NCI-H1417 (cell line): ENCODE measurements at places on chromosomes 16 and 17.
A peak's percentile ranks its signal among the peaks of the same experiment; 100 is the strongest.

DNA sequence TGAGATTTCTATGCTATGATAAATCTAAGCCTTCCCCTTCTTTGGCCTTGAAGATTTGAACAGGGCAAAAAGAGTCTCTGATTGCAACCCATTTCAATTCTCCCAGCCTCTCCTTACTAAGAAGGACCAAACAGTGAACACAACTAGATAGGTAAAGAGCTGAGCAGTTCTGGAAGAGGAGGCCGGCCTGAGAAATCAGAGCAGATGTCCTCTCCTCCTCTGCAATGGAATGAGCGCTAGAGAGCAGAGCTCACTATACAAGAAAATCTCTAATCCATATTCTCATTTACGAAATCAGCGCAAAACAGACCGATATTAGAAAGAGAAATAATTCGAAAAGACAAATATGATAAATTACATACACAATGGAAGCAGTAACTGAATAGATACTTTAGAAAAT lies 124.2 kb downstream of the CDK5R1 start:
- DNase-seq = no peak

DNA sequence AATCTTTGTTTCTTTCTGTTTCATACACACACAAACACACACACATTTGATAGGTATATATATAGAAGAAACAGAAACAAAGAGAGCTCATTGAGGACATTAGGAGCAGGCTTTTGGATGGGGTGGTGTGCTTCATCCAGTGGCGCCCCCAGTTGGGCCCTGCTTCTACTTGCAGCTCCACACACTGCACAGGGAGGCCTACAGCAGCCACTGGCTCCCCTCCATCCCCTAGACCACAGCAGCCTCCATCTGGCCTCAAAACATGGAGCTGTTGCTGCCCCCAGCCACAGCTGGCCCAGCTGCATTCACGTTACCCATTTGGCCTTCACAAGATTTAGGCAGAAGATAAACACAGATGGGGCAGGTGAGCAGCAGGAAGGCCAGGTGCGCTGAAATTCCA lies 33.1 kb upstream of the NF1 start:
- DNase-seq = peak; percentile 19

- peak; percentile 68 for DNase-seq
Observed at GRCh38 chr17:75404731-75405364, 630 bp downstream of the GRB2 start.

GRCh38 chr17:60514500-60514899 lies 11.5 kb downstream of the APPBP2 start:
- DNase-seq = no peak

DNA sequence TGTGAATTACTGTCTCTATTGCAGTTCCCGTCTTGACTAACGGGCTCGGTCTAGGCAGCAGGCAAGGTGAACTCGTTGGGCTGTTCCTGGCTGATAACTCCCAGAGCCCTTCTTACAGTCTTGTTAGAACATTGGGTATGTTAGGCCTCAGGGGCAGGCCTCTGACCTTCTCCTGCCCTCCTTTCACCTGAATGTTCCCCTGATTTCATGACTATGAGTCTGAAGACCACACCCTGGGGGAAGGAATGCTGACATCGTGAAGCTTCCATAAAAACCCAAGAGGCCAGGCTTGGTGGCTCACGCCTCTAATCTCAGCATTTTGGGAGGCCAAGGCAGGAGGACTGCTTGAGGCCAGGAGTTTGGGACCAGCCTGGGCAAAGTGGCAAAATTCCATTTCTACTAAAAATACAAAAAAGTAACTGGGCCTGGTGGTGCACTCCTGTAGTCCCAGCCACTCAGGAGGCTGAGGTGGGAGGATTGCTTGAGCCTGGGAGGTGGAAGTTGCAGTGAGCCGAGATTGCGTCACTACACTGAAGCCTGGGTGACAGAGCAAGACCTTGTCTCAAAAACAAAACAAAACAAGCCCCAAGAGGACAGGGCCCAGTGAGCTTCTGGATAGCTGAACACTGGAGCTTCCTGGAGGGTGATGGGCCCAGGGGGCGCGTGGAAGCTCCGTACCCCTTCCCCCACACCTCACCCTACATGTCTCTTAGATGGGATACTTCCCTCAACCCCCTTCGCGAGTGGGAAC lies 47.8 kb upstream of the FBXO47 start:
- DNase-seq = no peak

DNA sequence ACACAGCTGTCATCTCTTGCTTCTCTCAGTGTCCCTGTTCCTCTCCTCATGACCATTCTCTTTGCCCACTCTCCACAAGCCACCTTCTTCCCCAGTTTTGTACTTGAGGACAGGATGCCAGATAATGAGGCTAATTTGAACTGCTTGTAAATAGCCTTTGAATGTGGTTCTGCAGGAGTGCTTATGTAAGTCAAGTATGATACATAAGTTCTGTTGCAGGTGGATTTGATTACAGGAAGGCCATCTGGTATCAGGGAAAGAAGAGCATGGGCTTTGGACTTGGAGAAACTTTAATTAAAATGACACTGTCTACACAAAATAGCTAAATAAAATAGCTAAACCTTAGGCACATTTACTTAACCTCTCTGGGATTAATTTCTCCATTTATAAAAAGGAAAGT lies 120.2 kb upstream of the HLF start:
- peak; percentile 56 for DNase-seq

DNA sequence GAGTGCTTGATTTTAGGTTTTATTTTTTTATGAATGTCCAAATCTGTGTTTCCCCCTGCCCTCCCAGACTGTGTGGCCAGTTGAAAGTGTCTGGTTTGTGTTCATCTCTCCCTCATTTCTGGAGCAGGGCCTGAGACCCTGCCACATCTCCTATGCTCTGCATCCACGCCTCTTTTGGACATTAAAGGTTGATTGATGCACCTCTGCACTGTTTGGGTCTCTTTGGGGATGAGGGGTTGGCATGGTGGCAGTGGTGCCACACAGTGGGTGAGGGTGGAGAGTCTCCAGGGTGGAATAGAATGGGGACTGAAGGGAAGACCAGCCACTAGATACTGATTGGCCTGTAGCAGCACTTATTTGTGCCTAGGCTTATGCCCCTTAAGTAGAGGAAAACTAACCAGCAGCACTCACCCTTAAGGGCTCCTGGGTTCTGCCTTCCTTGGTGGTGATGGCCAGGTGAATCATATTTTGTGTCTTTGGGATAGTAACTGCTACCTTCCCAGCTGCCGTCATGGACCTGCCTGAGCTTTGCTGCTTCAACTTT lies 7.9 kb downstream of the DYNLL2 start:
- DNase-seq = no peak

DNA sequence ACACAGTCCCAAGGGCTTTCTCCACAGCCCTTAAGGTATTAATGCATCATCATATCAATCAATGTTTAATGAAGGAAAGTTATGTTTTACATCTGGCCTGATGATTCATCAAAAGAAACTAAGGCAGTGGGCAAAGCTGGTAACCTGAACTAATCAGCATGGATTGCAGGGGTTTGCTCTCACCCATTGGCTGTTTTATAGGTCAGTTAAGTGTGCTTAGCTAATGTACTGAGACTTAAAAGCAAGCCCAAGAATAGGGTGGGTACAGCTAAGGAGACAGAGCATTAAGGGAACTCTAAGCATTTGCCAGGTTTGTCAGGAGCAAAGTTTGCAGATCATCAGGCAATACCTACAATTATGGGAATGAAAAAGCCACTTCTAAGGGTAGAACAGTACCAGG lies 1247.6 kb downstream of the CDH8 start:
- DNase-seq = no peak

DNA sequence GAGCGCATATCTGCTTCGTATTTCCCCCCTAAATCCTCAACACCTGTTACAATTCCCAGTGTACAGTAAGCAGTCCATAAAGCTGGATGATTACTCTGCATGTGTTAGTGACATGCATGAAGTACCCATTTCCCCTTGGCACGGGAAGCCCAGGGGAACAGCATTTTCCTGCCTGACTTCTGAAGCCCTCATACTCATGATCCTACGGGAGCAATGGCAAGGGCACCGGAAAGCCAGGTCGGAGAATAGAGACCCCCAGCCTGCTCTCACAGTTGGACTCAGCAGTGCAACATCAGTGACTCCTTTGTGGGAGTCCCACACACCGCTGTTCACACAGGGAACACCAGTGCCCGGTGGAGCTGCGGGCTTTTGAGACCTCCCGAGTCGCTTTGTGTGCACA lies 336.9 kb downstream of the CDH13 start:
- no peak for DNase-seq

- DNase-seq = no peak
Observed at GRCh38 chr16:427250-427649, 1.8 kb downstream of the RAB11FIP3 start.

DNA sequence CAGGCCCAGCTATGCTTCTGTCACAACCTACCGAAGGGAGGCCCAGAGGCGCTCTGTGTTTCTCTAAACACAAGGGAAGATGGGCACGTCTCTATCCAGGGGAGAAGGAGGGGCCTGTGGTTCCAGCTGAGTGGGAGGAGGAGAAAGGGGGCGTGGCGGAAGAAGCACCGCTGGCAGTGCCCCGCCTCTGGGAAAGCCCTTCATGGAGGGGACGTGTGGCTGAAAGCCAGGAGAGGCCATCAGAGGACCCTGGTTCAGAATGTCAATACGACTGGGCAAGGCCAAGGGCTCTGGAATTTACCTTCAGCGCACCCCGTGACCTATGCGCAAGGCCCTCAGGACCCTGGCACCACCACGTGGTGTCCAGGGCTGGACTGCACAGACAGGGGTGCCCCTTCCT lies 12.3 kb upstream of the SLC38A8 start:
- no peak for DNase-seq

DNA sequence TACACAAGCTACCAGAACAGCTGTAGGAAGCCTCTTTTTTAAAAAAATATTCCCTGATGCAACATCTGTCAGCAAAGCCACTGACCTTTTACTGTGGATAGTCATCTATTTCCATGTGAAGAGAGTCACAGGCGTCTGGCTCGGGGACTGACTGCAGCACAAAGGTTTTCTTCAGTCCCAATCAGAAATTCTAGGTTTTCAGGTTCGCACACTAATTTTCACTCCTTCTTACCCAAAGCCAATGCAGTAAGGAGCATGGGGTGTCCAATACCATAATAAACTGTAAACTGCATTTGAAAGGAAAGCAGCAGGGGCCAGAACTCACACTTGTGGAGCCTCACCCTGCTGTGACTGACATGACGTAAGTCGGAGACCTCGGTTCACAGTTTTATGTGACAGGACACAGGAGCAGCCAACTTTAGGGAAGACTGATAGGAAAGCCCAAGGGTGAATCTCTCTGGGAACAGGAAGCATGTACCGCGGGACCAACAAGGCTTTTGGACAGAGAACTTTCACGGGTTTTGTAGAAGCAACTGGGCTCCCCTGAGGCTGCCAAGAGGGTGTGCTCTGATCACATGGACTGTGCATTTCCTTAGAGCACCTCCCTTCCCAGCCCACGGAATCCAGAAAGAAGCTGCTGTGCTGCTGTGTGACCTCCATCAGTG lies 9.1 kb upstream of the TMEM100 start:
- no peak for DNase-seq

GRCh38 chr17:1786708-1787107 lies 24.8 kb downstream of the SERPINF1 start:
- no peak for DNase-seq

GRCh38 chr17:55500103-55500502 lies 11.1 kb downstream of the SMIM36 start:
- DNase-seq = no peak

DNA sequence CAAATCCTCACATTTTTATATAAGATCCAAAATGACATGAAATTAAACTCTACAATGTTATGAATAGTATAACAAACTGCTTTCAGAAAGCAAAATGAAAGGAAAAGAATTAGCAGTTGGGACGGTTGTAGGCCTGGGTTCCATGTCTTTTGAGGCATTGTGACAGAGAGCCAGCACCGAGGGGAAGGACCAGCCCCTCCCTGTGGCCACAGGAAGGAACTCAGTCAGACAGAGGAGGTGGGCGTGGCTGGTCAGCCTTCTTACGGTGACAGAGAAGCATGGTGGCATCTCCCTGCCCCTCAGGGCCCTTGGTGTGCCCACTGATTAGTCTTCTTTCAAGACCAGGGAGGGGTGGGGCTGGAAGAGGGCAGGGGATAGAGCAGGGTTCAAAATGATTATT lies 5.7 kb downstream of the ZNF319 start:
- peak; percentile 1 for DNase-seq

DNA sequence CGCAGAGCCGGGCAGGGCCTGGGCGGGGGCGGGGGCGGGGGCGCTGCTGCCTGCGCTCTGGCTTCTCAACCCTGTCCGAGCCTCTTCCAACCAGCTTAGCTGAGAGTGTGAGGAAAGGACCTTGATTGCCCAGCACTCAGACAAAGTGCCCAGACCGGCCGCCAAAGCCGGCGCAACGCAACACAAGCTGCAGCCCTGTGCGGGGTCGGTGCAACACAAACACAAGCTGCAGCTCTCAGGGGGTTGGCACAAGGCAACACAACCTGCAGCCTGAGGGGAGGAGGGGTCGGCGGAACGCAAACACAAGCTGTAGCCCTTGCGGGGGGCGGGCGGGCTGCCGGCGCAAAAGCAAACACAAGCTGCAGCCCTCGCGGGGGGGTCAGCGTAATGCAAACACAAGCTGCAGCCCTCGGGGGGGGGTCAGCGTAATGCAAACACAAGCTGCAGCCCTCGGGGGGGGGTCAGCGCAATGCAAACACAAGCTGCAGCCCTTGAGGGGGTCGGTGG lies 60.0 kb downstream of the KLHDC4 start:
- DNase-seq = peak; percentile 93

DNA sequence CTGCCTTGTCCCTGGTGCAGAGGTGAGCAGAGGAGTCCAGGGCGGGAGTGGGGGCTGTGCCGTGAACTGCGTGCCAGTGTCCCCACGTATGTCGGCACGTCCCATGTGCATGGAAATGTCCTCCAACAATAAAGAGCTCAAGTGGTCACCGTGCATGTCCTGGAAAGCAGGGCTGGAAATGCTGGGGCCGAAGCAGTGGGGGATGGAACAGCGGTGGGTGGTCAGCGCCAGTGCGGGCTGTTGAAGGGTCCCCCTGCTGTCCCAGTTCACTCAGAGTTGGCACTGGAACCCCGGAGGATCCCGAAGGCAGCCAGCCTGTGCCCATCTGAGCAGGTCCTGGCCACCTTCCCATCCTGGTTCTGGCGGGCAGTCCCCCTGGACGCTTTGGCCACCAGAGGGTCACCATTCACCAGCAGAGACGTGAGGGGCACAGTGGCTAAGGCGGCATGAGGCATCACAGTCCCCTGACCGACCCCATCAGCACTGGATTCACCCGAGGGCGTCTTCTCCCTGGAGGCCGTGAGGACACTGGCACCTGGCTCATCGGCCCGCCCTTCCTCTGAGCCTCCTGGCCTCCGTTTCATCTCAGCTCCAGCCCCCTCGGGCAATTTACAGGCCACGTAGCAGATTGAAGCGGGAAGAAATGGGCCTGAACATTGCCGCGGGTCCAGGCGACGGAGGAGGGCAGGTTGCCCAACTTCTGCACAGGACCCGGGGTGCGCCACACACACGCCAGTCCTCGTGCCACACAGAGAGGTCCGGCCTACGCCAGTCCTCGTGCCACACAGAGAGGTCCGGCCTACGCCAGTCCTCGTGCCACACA lies 10.1 kb downstream of the GCGR start:
- no peak for DNase-seq

GRCh38 chr17:52105591-52105990 lies 52.9 kb downstream of the CA10 start:
- no peak for DNase-seq
